ENCODE measurements at places on chromosomes 6 and 20. TPM values are rescaled to one million over a fixed set of nuclear protein-coding genes. Genes with fewer than 3 reads are reported as not detected.
A peak's percentile ranks its signal among the peaks of the same experiment; 100 is the strongest.

The EGFL8 gene
- 4.9 TPM for total RNA-seq

The TGM2 gene
- 0.15 TPM for total RNA-seq

The RAB44 gene
- not detected for total RNA-seq

The GTSF1L gene
- not detected for total RNA-seq

The SLC24A3 gene
- not detected for total RNA-seq

The KCNQ2 gene
- not detected for total RNA-seq

The ANGPT4 gene
- not detected for total RNA-seq

GRCh38 chr6:149158076-149158475 is 159.4 kb upstream of the TAB2 start:
- no peak for DNase-seq

DNA sequence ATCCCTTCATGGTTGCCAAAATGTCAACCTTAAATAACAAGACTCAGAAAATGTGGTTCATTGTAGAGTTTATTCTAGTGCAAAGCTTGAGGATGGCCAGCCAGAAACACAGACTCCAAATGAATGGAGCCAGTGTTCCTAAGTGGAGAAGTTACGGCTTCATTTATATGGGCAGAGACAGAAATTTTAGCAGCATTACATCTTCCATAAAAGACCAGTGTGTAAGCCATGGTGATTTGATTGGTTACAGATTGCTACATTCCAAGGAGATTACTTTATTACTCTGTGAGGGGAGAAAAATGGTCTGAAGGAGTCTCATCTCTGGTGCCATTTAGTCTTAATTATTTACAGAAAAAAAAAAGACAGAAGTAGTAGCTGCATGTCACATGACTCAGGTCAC is 97.8 kb downstream of the OTOR start:
- no peak for DNase-seq

DNA sequence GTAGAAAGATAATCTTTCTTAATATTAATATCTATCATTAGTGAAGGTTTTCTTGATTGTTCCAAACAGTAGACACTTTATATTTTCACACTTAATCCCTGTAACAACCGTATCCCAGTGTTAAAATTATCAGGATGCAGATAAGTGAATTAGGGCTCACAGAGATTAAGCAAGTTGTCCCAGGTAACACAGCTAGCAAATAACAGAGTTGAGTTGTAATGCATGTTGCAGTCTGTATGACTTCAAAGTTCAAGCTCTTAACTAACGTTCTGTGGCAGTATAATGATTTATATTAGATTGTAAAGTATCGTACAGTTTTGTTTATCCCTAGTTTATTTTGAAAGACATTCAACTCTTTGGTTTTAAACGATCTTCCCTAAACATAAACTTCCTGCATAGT is 517.5 kb downstream of the TFAP2B start:
- no peak for DNase-seq

DNA sequence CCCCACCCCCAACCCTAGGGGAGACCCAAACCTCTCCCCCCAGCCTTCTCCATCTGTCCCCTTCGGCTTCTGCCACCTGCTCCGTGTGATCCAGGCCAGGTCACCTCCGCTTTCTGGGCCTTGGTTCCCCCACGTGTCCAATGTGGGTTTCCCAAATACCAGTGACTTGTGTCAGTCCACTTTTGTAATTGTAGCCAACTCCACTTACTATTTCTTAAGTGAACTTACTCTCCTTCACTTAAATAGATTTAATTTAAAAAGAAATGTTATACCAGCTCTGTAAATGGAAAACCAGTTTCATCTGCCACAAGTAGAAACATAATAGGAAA is 10.0 kb upstream of the FAM110A start:
- DNase-seq, result no peak

- DNase-seq, result no peak
Observed at GRCh38 chr20:45926731-45927070, 7.8 kb upstream of the PCIF1 start.

DNA sequence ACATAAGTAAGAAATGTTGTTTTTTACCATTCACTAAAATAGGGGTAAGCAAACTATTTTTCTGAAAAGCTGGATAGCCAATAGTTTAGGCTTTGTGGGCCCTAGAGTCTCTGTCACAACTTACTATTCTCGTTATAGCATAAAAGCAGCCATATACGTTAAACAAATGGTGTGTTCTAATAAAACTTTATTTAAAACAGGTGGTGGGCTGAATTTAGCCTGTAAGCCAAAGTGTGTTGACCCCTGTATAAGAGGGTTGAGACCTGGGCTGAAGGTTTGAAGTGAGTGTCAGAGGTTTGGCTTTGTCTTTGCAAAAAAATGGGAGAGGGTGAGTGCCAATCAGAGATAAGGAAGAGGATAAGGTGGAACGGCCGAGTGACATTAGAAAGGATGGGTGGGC is 197.2 kb downstream of the RNF144B start:
- DNase-seq, result no peak

DNA sequence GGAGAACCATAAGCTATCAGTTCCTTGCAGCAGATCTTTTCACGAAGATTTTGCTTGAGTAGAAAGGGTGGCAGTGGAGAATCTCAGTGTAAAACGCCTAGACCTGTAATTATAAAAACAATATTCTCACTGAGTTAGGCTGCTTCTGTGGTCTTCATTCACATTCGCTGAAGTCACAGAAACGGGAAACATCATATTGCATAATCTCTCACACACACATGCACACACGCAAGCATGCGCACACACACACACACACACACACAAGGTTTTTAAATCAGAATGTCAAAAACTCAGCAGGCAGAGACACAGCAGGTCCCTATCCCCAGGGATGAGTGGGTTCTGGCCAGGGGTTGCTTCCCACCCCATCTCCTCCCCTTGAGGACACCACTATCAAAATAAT is 175.5 kb downstream of the ATXN1 start:
- DNase-seq, result no peak

- DNase-seq, result no peak
Observed at GRCh38 chr6:145096846-145097245, 638.5 kb downstream of the EPM2A start.

GRCh38 chr20:46142124-46142523 is 24.0 kb downstream of the CD40 start:
- DNase-seq, result no peak

- DNase-seq, result no peak
Observed at GRCh38 chr6:75751443-75751842, 2.4 kb downstream of the MYO6 start.

GRCh38 chr6:34120953-34121675 is 24.8 kb downstream of the GRM4 start:
- no peak for DNase-seq

GRCh38 chr6:46704562-46704961 is 16.9 kb downstream of the TDRD6 start:
- DNase-seq, result peak; percentile 70

- DNase-seq, result no peak
Observed at GRCh38 chr20:2576317-2576727, 39.9 kb downstream of the TMC2 start.

DNA sequence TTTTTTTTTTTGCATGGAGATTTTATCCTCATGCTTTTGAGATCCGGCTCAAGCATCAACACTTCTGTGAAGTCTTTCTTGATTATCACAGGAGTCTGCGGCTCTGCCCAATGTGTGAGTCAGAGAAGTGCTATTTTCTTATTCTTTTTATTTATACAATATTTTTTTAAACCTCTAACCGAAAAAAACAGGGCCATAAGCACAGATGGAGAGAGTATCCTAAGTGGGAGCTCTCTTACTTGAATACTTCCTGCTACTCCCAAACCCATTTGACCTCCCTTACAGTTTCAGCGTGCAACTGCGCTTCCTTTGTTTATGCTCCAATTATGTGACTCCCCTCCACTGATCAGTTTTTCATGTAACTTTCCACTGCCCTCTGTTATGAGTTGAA is 8.7 kb upstream of the ATXN1 start:
- DNase-seq, result no peak

DNA sequence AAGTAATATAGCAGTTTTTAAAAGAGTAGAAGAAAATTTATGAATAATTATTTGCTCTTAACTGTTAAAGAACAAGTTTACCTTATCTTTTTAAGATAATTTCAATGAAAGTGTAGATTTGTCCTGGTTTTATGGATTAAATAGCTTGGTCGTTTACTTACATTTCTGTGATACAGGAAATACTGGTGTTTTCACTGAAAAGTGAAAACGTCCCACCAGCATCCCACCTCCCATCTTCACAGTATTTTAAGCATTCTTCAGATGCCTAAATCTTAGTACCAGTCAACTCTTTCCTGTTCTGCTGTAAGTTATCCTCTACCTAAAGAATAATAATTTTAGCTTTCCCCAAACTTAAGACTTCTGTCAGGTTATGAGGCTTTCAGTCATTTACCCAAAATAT is 5.8 kb downstream of the TAB2 start:
- DNase-seq, result no peak
